ENCODE measurements at places on chromosomes 5 and 9. TPM values are rescaled to one million over a fixed set of nuclear protein-coding genes. Genes with fewer than 3 reads are reported as not detected.

Gene DDX4
- not detected for total RNA-seq

Gene PCDHGB1
- 3.0 TPM for total RNA-seq

Gene GMCL2
- not detected for total RNA-seq

Gene DMRTA1
- total RNA-seq = not detected

Gene FOXD4L4
- 0.53 TPM for total RNA-seq

Gene CBY3
- not detected for total RNA-seq

Gene CORO2A
- 3.2 TPM for total RNA-seq

Gene CMYA5
- total RNA-seq = 0.13 TPM
